Neural crest cell (in vitro differentiated cells): ENCODE measurements at places on chromosomes 4 and X. TPM values are rescaled to one million over a fixed set of nuclear protein-coding genes. Genes with fewer than 3 reads are reported as not detected.

SPIN2A gene
- total RNA-seq = 0.75 and 0.98 TPM in 2 replicates

DNA sequence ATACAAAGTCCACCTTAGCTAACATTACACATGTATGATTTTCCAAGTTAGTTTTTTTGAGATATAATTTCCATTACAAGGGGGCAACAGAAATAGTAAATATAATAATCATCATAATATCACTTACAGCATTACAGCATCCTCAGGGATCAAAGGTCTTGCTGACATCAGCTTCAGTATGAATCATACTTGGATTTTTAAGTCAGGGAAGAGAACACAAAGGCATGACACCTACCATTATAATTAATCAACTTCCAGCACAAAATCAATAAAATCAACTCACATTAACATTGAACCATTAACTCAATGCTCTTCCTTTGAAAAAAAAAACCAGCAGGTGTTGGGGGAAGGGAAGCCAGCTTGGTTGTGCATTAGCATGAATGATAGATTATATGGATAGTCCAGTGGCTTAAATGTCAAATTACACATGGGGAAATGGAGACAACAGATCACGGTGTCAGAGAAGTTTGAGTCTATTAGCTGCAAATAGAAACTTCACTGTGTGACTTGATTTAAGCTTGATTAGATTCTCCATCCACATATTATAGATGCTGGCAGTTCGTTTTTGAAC lies 66.9 kb upstream of the CAPN6 start:
- no peak for DNase-seq
- H3K36me3 ChIP-seq = peaks cover 7% of the 10 kb centered on the region
- no peak overlapping the region for H3K4me3 ChIP-seq
- H3K4me1 ChIP-seq = peaks cover 9% of the 10 kb centered on the region
- no peak overlapping the region for H3K27ac ChIP-seq

- DNase-seq = no peak
- H3K27me3 ChIP-seq = no peaks in the 10 kb centered on the region
- H3K4me1 ChIP-seq = no peaks in the 10 kb centered on the region
- H3K27ac ChIP-seq = peak overlapping the region; percentile 13
- H3K4me3 ChIP-seq = no peak overlapping the region
These were observed 32.5 kb upstream of the PAQR3 start for GRCh38 chr4:78971776-78972175.

DNA sequence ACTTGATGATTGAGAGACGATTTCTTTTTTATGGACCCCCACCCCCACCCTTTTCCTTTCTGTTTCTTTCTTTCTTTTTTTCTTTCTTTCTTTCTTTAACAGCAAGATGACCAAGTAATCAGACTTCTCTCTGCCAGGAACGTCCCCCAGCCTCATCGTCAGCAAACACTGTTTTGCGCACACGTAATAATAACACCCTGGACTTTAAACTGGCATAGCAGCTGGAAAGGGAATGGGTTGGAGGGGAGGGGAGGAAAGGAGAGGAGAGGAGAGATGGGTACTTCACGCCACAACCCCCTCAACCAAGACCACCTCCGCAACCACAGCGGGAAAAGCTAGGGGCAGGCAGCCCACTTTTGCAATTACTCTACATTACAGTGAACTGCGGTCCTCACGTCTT lies 1.1 kb downstream of the GABRA2 start:
- H3K4me3 ChIP-seq = peak overlapping the region; percentile 90
- H3K27me3 ChIP-seq = peaks cover 84% of the 10 kb centered on the region
- H3K27ac ChIP-seq = no peak overlapping the region
- no peaks in the 10 kb centered on the region for H3K36me3 ChIP-seq
- DNase-seq = no peak
- peaks cover 19% of the 10 kb centered on the region for H3K4me1 ChIP-seq

DNA sequence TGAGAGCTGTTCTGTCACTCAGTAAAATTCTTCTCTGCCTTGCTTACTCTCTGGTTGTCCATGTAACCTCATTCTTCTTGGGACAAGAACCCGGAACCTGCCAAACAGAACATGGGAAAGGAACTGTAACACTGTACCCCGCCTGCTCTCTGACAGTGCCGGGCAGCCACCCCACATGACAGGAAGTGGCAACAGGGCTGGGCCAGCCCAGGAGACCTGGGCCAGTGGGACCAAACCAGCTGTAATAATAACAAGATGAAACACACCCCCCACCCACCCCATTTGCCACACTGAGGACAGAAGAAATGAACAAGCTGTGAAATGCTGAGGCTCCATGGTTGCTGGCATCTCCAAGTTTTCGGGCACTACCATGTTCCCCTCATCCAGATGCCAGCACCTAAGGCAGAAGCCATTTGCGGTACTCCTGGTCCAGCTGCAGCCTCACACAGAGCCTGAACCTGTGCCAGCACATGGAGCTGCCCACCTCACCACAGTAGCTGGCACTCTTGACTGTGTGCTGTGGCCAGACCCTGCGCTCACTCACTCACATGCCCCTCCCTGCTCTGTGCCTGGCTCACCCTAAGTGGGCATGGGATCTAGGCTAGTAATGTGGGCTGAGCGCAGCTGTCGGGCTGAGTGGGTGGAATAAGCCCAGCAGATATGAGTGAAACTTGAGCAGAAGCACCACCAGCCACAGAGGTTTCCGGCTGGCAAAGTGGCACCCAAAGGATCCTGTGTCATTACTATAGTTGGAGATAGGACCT lies 126.2 kb upstream of the UGT8 start:
- H3K4me1 ChIP-seq = no peaks in the 10 kb centered on the region
- H3K4me3 ChIP-seq = no peak overlapping the region
- H3K27me3 ChIP-seq = no peaks in the 10 kb centered on the region
- DNase-seq = no peak

DNA sequence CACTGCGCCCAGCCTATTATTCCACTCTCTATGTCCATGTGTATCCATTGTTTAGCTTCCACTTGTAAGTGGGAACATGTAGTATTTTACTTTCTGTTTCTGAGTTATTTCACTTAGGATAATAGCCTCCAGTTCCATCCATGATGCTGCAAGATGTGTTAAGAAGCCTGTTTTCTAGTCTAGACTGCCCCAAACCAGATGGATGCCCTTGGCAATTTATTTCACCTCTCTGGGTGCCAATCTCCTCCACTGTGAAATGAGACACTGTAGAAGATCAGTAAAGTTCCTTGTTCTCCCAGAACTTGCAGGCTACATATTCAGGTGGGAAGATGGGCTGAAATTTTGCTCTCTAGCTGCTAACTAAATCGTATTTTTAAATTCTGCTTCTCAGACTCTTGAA lies 72.8 kb downstream of the TSPAN5 start:
- H3K4me3 ChIP-seq = no peak overlapping the region
- no peak for DNase-seq
- H3K4me1 ChIP-seq = peaks cover 48% of the 10 kb centered on the region
- H3K36me3 ChIP-seq = no peaks in the 10 kb centered on the region
- no peaks in the 10 kb centered on the region for H3K27me3 ChIP-seq
